Activated naive CD4-positive, alpha-beta T cell treated with Interleukin-2 at 50 U/mL for 16 hours (primary cell): ENCODE measurements at places on chromosomes 6 and 20.

DNA sequence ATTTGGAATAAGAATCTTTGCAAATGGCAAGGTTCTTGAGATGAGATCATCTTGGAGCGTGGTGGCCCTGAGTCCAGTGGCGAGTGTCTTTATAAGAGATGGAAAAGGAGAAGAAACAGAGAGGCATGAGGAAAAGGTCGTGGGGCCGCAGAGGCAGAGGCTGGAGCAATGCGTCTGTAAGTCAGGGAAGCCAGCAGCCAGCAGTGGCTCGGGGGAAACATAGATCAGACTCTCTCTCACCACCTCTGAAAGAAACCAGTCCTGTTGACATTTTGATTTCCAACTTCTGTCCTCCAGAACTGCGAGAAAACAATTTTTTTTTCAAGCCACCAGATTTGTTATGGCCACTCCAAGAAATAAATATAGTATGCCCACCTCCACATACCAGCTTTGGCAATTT, 226.6 kb downstream of the TFAP2C start:
- no peak for DNase-seq

GRCh38 chr6:15526212-15526701, 136.6 kb downstream of the DTNBP1 start:
- no peak for DNase-seq

DNA sequence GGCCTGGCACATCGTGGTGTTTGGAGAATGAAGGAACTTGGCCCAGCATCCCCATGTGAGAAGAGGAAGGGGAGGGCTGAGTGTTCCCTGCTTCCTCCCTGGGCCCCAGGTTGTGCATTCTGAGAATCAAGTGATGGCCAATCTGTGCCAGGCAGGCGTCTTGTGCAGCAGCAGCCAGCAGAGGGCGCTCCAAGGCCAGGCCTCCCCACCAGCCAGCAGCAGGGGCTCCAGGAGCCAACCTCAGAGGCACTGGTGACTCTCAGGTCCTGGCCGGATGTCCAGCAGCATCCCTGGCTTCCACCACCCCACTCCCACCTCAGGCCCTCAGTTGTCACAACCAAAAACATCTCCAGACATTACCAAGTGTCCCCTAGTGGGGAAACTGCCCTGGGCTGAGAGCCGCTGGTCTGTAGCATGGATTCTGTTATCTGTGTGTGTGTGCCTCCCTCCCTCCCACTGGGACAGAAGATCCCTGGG, 192.0 kb downstream of the PREX1 start:
- DNase-seq = peak; percentile 74

- no peak for DNase-seq
Observed at GRCh38 chr20:46621492-46621891, 29.8 kb downstream of the SLC13A3 start.

- no peak for DNase-seq
Observed at GRCh38 chr20:4457566-4458543, 263.9 kb upstream of the PRND start.

DNA sequence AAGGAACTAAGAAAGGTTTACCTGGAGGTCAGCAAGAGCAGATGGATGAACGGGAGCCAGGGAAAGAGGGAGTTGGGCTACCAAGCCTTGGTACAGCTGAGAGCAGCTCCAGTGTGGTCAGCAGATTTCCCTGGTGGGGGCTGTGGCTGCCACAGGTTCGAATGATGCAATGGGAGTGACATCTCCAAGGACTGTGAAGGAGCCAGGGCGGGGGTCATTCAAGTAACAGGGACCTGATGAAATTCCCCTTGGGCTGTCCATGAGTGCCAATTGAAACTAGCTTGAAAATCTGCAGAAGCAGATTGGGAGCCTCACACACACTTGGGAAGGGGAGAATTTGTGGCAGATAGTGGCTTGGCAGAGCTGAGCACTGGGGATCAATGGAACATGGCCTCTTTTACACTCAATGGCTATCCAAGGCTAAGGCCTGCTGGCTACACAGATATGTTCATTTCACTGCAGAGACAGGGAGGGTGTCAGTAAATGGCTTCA, 247.0 kb upstream of the ECI2 start:
- no peak for DNase-seq

GRCh38 chr6:86723729-86724128, 213.6 kb upstream of the HTR1E start:
- no peak for DNase-seq

DNA sequence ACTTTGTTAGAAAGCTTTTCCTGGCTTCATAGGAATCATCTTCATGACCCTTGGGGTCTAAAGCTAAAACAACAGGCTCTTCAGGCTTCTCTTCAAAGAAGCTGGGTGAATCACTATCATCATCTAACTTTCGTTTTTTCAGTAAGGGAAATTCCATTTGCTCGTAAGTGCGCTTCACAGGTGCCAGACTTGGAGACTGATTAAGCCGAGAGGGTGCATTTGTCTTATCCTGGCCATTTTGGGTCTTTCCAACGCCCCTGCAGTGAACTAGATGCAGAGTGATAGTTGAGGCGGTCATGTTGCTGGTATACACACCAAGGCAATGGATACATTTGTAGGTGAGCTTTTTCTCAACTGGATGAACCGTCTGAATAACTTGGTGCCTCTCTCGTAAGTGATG, 38.8 kb downstream of the ADNP start:
- DNase-seq = no peak

DNA sequence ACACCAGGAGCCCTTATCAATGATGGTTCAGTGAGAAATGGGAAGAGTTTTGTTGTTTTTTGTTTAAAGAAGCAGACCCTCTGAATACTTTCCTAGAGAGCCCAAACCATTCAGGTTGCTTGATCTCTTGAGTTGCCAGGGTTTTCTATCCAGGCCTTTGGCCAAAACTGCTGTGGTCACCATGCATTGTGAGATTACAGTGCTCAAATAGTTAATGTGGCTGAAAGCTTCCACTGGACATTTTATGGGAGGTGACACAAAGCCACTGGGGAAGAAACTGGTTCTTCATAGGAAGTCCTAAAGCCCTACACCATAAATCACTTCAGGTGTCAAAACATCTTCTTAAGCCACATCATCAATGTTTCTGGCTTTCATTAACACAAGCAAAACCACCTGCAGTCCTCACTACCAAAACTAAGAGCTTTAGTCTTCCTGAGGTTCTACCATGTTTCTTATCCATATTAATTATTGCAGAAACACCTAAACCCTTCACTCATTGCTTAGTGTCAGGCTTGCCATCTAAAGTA, 101.6 kb downstream of the IBTK start:
- DNase-seq = no peak

- DNase-seq = no peak
Observed at GRCh38 chr20:48578397-48579098, 249.3 kb downstream of the PREX1 start.

DNA sequence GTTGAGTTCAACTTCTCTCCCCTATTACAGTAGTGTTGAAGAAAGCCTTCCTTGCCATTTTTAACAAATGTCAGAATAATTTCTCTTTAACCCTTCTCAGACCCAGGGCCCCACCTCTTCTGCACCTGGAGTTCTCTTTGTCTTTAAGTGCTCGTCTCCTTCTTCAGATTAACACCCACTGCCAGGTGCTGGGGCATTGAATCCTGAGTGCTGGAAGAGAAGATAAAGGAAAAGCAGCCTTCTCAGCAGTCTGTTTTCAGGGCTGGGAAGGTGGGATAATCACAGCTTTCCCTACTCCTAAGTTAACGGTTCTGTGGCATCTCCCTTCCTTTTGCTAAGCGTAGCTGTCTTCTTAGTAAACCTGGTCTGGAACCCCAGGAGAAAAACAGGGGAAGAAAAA, 114.6 kb upstream of the TAB2 start:
- no peak for DNase-seq

GRCh38 chr6:158043008-158043407, 61.3 kb downstream of the SYNJ2 start:
- DNase-seq = no peak

DNA sequence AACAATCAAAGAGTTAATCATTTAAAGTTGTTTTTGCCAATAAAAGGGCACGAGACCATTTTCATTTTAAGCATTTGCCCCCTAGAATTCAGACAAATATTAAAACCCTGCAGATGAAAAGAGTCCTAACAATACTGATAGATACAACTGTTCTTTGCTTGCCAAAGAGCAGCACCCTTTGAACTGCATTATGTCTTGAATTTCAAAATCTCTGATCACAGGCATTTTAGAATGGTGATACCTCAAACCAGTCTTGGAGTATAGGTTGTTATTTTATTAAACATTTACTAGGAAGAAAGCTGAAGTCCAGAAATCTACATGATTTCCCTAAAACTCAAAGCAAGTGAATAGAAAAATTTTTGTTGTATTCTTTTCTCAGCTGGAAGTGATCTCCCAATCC, 108.7 kb downstream of the KIF13A start:
- no peak for DNase-seq

GRCh38 chr6:89862698-89863097, 31.6 kb upstream of the GJA10 start:
- DNase-seq = no peak

DNA sequence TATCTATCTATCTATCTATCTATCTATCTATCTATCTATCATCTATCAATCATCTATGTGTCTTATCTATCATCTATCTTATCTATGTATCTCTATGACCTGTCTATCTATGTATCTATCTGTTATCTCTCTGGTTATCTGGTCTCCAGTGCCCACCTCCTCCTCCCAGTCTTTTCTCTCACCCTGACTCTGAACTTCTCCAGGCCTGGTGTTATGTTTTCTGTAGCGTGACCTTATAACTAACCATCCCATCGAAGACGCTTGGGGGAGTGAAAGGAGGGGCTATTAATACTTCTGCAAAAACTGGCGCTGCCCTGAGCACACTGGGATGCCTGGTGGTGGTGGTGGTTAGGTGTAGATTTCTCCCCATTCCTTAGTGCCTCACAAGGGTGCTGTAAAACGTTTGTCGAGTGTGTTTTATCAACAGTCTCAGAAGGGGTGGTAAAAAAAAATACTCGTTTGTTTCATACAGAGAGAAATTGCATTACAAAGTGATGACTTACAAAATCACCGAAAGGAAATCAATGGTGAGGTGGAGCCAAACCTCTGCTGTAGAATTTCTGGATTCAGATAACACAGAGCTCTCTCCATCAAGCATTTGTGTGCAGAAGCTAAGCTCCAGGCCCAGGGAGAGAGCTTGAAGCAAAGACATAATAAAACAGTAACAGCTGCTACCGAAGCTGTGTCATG, 156.2 kb downstream of the BCAS1 start:
- no peak for DNase-seq

DNA sequence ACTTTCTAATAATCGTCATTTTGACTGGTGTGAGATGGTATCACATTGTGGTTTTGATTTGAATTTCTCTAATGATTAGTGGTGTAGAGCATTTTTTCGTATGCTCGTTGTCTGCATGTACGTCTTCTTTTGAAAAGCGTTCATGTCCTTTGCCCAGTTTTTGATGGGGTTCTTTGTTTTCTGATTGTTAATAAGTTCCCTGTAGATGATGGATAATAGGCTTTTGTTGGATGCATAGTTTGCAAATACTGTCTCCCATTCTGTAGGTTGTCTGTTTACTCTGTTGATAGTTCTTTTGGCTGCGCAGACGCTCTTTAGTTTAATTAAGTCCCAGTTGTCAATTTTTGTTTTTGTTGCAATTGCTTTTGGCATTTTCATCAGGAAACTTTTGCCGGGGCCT, 32.3 kb upstream of the XRN2 start:
- DNase-seq = no peak
